LHCN-M2 (cell line): ENCODE measurements at places on chromosomes 16 and 17. TPM values are rescaled to one million over a fixed set of nuclear protein-coding genes. Genes with fewer than 3 reads are reported as not detected.

AOC2 gene
- 0.11 and 0.45 TPM in 2 replicates for total RNA-seq

GRCh38 chr17:59186850-59187249, 23.0 kb upstream of the SMG8 start:
- no peak for DNase-seq

GRCh38 chr17:45224671-45225050, 3.0 kb downstream of the FMNL1 start:
- no peak for DNase-seq

- DNase-seq: no peak
Observed at GRCh38 chr16:12802661-12803060, 1.0 kb downstream of the CPPED1 start.

KRTAP17-1 gene
- total RNA-seq: not detected in 2 replicates

GRCh38 chr16:72937916-72938794, 109.8 kb downstream of the ZFHX3 start:
- DNase-seq: peak; percentile 66

- peak; percentile 94 for DNase-seq
Observed at GRCh38 chr17:82399601-82400101, 18.5 kb upstream of the HEXD start.

GRCh38 chr17:47929218-47930000, 12.0 kb upstream of the PNPO start:
- DNase-seq: no peak

DNA sequence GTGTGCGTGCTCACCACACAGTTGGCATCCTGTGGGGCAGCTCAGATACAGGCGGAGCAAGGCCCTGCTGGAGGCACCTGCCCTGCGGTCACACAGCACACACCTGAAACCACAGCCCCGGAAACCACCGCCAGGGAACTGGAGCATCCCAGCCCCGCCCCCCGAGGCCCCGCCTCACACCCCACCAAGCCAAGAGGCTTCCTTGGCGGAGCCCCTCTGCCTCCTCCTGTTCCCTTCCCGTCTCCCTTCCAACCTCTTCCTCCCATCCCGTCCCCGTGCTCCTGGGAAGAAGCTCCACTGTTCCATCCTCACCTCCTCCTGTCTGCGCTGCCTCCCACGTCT, 205.5 kb downstream of the NTN1 start:
- DNase-seq: no peak

DNA sequence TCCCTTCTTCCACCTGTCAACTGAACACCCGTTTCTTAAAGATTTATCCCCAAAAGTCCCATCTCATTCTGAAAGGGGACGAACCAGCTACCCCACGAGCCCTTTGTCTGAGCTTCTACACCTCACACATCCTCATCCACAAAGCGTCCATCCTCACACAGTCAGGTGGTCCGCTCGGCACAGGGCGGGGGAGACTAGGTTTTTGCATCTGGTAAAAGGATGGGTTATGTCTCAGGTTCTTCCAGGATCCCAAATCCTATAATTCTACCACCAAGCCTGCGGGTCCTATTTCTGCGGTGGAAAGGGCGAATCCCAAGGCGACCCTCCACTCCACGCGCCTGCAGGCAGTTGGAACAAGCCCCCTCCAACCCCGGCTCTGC, 458 bp downstream of the GFOD2 start:
- DNase-seq: peak; percentile 3

DNA sequence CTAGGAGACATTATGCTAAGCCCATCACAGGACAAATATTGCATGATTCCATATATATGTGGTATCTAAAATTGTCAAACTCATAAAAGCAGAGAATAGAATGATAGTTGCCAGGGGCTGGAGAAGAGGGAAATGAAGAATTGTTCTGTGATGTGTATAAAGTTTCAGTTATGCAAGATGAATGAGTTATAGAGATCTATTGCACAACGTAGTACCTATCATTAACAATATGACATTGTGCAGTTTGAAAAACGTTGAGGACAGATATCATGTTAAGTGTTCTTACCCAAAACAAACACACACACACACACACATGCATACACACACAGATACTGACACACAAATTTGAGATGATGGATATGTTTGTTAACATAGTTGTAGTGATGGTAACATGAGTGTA, 871.6 kb upstream of the GOT2 start:
- peak; percentile 36 for DNase-seq

DNA sequence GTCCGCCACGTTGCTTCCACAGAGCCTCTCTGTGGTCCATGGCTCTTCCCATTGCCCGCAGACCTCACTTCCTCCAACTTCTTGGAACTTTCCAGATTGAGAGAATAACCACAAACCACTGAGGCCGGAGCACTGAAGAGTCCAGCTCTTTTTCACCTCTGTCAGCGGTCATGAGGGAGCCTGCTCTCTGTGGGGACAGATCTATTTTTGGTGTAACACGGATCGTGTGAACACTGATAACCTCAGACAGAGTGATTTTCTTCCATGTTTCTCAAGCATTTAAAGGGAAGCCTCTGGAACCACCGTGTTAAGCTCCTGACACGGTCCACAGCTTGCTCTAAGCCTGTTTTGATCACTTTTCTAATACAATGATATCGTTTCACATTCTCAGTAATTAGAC, 49.7 kb downstream of the NTN1 start:
- DNase-seq: no peak

HNF1B gene
- not detected in 2 replicates for total RNA-seq

TMEM92 gene
- total RNA-seq: not detected in 2 replicates

DNA sequence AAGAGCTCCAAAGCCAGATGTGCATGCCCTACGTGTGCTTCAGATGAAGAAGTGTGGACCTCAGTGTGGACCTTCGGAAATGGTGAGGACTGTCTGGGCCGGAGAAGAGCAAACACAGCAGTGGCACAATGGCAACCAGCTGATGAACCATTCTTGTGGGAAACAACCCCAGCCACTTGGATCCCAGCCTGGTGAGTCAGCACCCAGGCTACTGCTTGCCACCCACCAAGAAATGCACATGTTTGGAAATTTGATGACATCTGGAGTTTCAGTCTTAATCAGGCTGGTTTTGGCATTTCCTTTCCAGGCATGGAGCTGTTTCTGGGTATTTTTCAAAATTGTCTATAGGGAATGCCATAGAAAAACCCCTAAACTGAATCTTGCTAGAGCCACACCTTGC, 42.7 kb downstream of the DYNLRB2 start:
- DNase-seq: peak; percentile 3

DNA sequence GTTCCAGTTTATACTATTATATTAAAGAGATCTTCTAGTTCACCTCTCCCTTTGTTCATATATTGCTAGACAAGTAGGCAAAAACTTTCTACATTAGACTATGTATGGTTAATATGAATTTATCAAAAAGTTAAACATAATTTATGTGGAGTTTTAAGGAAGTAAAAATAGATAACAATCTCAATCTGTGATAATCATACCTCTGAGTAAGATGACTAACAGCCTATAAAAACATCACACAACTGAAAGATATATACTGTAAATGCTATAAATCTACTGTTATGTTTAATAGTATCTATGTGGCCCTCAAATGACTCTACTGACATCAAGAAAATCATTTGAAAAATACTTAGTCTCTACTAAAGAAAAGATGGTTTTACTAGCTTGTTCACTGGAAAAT, 37.1 kb downstream of the AP1G1 start:
- DNase-seq: no peak

DNA sequence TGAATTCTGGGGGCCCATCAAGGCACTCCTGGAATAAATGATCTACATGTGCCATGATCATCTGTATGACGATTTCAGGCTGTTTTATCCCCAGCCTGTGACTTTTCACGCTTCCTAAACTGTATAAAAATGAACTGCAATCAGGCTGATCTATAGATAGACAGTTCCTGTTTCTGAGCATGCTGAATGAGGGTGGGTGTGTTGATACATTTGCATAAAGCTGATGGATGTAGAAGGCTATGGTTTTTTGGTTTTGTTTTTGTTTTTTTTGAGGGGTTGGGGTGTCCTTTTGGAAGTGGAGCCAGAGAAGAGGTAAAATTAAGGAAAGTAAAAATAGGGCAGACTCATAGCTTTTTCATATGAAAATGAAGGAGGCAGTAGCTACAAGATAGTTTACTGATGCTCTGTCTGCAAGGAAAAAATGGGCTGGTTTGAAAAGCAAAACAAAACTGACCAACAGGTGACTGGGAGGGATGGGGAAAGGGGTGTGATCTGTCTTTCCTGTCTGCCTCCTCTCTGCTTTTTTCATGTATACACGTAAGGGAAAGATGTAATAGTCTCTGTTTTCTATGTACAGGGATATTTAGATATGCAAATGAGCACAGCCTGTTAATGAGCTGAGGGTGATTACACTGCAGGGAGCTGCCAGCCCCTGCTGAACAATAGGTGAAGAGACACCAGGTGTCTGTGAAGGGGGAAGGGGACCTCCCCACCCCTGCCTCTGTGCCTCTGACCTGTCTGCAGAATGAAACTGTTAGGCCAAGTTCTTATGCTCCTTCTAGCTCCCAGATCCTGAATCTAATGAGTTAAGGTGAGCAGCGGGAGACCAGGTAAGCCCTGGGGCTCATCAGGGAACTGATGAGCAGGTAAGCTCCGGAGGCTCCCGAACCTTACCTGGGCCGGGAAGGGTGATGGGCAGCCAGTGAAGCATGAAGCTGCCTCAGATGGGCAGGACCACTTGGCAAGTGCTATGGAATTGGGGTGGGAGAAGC, 46.6 kb upstream of the LYRM9 start:
- DNase-seq: no peak

GRCh38 chr17:39304188-39304587, 78.4 kb upstream of the STAC2 start:
- no peak for DNase-seq

VASN gene
- 7.1 and 12.5 TPM in 2 replicates for total RNA-seq

TLCD2 gene
- total RNA-seq: 0.77 and 1.1 TPM in 2 replicates

- no peak for DNase-seq
Observed at GRCh38 chr17:48747445-48748363, 19.2 kb upstream of the HOXB13 start.

DNA sequence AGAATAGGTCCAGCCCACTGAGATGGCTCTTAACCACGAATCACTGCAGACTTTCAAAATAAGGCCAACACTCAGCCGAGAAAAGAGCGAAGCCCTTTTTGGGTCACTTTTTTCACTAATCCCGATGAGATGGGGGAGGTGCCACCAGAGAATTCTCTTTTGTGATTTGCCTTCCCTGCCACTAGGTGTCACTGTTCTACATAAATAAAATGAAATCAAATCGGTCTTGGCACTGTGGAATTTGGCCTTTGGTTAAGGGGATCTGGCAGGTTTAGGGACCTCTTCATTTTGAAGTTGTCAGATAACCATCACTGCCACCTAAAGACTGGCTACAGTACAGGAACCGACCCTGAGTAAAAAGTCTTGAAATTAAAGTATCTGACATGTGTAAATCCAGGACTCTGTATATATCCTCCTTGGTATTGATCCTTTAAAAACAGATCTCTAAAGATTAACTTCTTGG, 147.0 kb downstream of the HS3ST4 start:
- DNase-seq: peak; percentile 42

DNA sequence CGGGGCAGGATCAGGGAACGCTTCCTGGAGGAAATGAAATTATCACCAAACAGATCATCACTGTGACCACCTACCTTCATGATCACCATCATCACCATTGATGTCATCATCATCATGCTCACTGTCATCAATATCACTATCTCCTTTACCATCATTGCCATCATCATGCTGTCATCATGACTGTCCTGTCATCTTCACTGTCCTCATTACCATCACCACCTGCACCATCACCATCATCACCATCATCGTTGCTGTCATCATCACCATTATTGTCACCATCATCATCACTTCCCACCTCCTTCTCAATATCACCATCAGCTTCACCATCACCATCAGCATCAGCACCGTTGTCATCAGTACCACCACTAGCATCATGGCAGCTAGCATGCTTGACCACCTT, 65.3 kb downstream of the NTN1 start:
- DNase-seq: no peak

CIBAR2 gene
- not detected in 2 replicates for total RNA-seq

- peak; percentile 93 for DNase-seq
Observed at GRCh38 chr17:8041249-8041928, 2.5 kb downstream of the ALOX15B start.

CHMP1A gene
- 97.0 and 107 TPM in 2 replicates for total RNA-seq

DNA sequence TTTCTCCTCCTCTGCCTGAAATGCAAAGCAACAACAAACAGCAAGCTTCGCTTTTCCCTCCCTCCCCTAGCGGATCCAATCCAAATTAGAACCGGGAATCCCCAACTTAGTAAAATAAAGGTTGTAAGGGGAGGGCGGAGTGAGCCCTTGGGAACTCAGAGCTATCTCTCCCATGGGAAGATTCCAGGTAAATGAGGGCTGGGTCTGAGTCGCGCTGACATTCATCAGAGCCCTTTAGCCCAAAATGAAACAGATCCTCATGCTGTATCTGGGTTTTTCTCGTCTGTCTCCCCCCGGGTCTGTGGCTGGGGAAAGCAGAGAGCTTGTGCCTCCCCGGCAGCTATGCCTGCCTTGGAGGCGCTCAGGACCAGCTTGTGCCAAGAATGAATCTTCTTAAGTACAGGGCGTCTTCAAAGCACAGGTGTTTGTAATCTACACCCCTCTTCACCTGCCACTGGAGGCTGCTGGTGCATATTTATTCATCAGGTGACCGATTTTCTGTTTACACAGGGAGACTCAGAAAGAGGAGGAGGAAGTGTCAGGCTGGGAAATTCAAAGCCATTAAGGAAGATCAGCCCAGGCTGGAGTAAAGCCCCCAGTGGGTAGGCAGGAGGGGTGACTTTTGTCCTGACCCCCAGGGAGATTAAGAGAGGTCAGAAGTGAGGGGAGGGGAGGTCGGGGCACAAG, 55.0 kb upstream of the GSE1 start:
- DNase-seq: no peak

DNA sequence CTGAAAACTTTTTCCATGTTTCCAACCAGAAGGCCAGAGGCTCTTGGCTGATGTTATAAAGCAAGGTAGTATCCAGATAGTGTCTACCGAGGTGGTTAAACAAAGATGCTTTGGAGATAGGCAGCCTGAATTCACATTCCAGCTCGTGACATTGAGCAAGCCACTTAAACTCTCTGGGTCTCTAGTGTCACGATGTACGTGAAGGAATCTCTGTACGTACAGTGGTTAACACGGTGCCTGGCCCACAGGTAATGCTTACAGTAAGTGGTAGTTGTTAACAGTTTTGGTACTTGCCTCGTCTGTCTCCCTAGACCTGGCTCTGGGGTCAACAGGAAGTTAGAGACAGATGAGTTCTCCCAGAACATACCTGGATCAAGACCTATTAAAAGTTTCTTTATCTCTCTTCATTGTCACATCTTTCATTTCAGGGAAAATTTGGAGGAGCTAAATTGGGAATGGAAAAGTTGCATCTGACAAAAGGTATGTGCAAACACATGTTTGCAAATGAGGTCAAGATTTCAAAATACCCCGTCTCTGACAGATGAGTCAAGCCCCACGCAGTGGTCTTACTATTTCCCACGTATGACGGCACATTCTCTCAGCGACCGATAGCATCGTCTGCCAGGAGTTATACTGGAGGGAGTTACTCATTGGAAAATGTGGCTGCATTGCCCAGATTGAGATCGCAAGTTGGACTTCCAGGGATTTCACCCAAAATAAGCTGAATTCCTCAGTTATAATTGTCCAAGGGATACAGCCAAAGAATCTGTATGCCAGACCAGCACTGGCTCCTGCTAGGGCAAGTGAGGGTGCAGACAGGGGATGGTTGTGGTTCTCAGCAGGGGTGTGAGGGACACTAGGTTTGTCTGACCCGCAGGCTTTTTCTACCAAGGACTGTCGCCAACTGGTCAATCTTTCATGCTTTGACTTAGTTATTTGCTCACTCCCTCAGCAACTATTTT, 18.9 kb upstream of the MYH10 start:
- DNase-seq: peak; percentile 38
